Stimulated activated naive CD8-positive, alpha-beta T cell treated with anti-CD3 and anti-CD28 coated beads, Interleukin-15, Interleukin-2, amounts not matched to agents 100 U/mL and 50 U/mL, for 24 hours (primary cell): ENCODE measurements at places on chromosomes 2 and 18.

DNA sequence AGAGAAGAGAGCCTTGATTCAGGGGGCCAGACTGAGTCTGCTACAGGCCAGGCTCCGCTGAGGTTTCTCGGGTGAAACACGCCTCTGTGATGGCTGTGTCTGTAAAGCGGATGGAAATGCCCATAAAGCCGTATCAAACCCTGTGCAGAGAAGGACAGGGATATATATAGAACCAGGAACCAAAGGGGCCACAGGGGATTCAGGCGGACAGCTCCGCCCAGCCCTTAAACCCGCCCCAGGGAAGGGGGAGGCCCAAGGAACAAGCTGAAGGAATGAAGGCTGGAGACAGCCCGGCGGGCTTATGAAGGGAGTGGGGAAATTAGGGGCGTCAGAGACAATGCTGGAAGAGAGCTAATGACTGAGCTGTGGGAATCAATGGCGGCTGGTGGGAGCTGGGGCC is 42.1 kb downstream of the NHEJ1 start:
- no peak for DNase-seq

- no peak for DNase-seq
Observed at GRCh38 chr2:12684471-12684936, 32.2 kb upstream of the TRIB2 start.

DNA sequence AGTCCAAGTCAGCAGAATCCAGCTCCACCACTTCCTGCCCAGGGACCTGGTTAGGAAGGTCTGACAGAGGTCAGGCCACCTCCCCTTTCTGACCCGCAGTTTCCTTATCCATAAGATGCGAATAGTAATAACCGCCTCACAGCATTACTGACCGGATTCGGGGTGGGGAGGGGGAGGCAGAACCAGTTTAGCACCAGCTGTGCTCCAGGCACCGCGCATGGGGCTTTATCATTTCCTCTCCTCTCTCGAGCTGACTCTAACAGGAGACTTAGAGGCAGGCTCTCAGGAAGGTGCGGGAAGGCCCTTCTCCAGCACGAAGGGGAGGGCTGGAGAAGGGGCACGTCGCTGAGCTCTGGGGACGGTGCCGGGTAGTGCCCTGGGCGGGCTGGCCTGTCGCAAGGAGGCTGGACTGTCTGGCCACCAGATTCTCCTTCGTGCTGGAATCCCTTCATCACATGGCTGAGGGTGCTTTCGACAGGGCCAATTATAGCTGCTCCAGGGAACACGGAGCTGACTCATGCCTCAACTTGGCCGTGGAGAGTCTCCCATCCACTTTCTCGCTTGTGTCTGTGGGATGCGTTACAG is 5.7 kb downstream of the EHD3 start:
- DNase-seq = no peak

DNA sequence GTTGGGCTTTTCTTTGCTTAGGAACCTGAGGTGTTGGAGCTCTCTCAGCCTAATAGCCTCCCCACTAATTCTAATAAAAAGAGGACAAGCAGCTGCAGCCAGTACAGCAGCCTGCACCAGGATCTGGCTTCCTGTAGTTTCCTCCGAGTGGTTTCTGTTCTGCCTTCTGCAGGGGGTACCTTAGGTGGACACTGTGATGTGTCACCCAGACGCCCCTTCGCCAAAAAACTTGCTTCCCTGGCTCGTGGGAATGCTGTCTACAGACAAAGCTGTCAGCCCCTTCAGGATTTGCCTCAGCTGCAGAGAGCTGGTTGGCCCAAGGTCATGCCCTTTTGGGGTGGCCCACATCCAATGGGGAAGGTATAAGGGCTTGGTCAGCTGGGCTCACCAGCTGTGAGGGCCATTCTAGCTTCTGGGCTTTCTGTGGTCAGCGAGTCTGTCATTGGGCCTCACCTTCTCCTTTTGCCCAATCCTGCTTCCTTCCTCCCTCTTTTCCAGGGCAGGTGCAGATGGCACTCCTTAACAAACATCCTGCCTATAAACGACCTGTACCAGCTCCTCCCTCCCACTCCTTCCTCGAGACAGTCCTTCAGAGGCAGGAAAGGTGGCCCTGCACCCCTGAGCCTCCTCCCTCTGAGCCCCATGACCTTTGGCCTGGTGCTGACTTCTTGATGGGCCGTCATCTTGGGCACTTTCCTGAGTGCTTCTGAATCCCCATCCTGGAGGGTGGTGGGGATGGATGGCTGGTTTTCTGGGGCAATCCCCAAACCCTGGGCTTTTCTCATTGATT is 44.0 kb upstream of the ROCK2 start:
- DNase-seq = no peak

- DNase-seq = no peak
Observed at GRCh38 chr2:220556658-220557057, 929.2 kb downstream of the SLC4A3 start.

GRCh38 chr2:117980783-117981676 is 32.8 kb downstream of the CCDC93 start:
- no peak for DNase-seq

DNA sequence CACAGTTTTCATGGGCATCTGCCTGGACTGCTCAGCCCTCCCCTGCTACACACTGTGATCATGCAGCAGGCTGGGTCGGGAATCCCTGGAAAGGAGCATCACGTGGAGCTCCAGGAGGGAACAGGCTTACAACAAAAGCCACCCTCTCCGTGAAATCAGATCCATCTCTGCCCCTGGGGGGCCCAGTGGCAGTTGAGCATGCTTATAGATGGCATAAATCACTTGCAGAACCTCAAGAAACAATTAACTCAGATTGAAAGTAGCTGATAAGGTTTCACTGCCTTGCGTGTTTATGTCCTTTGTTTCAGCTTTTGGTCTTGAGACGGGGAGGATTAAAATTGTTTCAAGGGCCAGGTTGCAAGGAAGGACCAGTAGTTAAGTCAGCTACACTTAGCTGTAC is 354.8 kb upstream of the MEIS1 start:
- no peak for DNase-seq

- no peak for DNase-seq
Observed at GRCh38 chr18:31500051-31500688, 2.2 kb downstream of the DSG2 start.

DNA sequence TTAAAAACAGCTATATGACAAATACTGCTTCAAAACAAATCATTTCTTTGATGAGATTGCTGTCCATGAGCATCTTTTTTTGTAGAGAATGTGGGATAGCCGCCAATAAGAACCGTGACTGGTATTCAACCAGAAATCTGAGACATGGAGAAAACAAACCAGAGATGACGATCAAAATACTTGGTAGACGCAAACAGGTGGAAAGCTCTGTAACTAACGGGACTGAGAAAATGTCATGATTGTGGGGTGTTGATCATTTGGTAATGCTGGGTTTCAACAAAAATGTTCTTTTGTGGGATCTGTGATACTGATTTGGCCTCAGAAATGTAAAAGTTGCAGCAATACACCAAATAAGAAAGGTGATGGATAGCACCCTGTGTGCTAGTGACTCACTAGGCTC is 364.8 kb downstream of the NYAP2 start:
- no peak for DNase-seq

DNA sequence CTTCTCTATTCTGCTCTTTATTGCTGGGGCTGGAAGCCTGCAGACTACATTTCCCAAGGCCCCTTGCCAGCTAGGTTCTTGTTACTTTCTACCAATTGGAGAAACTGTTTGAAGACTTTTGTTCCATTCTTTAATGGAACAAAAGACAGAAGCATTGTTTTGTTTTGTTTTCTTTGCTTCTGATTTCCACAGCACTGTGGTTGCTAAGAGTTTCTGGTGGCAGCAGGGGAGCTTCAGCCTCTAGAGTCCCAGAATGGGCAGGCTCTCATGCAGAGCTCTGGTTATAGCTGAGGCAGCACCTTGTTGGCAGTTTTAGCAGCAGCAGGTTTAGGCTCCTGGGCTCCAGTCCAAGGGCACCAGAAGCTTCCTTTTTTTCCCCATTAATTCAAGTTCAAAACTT is 234.3 kb downstream of the ETAA1 start:
- no peak for DNase-seq

- no peak for DNase-seq
Observed at GRCh38 chr2:198499539-198499938, 695.1 kb downstream of the PLCL1 start.

- DNase-seq = no peak
Observed at GRCh38 chr18:23826850-23827620, 137.8 kb downstream of the LAMA3 start.

- DNase-seq = no peak
Observed at GRCh38 chr18:63892566-63892965, 5.1 kb downstream of the SERPINB2 start.

DNA sequence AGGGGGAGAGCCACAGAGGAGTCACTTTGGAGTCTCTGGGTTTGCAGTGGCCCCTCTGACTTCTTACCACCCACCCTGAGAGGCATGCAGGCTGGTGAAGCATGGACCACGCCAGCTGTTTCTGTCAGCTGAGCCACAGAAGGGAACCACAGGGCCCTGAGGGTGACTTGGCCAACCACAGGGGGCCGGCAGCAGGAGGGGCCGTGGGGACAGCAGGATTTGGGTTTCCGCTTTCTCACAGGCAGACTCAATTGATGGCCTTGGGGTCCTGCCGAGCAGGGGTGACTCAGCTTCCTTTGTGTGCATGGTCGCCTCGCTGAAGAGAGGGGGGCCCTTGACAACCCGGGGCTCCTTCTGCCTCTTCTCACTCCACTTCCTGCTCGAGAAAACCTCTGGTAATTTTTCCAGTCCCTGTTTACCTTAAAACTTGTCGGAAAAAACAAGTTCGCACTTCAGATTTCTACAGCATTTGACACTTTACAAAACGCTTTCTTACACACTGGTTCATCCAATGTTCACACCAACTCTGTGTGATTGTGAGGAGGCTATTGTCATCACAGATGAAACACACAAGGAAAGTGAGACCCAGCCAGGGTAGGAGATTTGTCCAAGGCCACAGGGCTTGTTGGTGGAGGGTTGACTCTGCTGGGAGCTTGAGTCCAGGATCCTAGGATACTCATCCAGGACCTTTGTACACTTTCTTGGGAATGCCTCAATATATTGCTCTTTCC is 311.2 kb downstream of the LPIN1 start:
- DNase-seq = peak; percentile 66

DNA sequence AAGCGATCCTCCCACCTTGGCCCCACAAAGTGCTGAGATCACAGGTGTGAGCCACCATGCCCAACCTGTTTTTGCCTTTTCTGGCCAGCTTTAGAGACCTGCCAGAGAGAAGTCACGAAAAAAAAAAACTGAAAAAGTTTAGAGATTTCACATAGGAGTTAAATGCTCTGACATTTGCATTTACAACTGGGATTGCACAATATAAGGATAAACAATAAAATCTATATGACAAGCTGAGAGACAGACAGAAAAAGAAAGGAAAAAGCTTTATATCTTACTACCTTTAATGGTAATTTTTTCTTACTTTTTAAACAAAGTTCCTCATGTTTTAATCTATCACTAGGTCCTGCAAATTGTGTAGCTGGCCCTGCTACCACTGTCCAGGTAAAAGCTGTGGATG is 466.5 kb downstream of the TXNL1 start:
- no peak for DNase-seq

- DNase-seq = no peak
Observed at GRCh38 chr18:74375999-74376398, 60.4 kb downstream of the C18orf63 start.

GRCh38 chr2:165544897-165545296 is 75.4 kb downstream of the CSRNP3 start:
- no peak for DNase-seq

DNA sequence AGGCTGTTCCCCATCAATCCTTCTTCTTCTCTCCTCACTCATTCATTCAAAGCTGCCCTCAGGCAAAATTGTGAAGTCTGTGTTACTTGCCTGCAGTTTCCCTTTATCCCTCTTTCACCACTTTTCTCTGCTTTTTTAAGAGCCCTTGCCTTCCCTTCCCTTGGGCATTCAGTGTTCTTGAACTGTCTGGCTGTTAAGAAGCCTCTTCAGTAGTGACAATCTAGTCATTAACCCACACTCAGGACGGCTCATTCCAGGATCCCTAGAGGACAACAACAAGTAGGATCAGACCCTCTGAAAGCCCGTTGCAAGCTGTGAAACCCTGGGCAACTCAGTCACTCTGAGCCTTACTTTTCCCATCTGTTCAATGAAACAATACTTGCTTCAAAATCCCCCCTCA is 615.7 kb downstream of the EPHA4 start:
- no peak for DNase-seq

GRCh38 chr2:205464681-205465080 is 217.6 kb upstream of the NRP2 start:
- DNase-seq = no peak
